ENCODE measurements at places on chromosomes 1 and 21.

- no peak for DNase-seq
These were observed 273.1 kb upstream of the SNX7 start for GRCh38 chr1:98388441-98388840.

GRCh38 chr21:32698971-32699693 lies 28.7 kb downstream of the SYNJ1 start:
- no peak for DNase-seq

- DNase-seq: no peak
These were observed 10.5 kb upstream of the LMO4 start for GRCh38 chr1:87318056-87318650.

DNA sequence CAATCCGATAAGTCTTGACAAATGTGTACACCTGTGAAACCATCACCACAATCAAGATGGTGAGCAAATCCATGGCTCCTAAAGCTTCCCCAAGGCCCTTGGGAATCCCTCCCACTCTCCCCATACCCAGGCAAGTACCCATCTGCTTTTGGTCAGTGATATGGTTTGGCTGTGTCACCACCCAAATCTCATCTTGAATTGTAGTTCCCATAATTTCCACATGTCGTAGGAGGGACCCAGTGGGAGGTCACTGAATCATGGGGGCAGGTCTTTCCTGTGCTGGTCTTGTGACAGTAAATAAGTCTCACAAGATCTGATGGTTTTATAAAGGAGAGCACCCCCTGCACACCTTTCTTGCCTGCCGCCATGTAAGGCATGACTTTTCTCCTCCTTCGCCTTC lies 14.6 kb upstream of the GUCA2B start:
- no peak for DNase-seq

DNA sequence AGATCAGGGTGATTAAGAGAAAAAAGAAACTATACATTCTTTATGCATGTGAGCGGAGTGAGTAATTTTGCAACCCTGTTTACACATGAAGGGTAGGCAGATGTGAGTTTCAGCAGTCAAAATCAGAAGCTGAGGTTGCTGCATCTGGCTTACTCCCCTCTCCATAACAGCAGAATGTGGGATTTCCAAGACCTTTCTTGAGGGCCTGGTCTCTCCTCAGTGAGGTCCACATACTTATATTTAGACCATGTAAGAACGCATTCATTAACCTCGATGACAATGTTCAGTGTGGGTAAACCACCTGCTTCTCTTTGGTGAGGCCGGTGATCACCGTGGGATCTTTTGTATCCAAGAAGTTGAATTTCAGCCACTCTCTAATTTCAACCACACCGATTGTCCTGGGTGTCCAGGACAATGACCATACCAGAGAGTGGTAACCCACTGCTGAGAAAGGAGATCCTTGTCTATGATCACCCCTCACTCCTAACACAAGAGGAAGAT lies 18.7 kb upstream of the RAP1A start:
- DNase-seq: no peak

DNA sequence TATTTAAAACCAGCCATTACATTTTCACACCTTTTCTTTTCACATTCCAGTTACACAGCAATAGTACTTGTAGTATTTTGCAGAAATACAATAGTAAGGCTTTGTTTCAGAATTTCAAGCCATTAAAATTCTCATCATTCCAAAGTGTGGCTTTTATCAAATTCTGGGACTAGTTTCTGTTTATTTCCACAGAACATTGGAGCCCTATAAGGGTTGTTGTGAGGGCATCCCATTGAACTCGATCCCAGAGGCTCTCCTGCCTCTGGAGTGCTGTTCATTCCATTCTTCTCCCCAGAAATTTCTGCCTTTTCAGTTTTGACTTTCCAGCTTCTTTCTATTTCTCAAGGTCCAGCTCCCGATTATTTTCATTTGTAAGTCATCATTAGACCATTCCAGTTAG lies 645.5 kb downstream of the ADGRL2 start:
- DNase-seq: no peak

DNA sequence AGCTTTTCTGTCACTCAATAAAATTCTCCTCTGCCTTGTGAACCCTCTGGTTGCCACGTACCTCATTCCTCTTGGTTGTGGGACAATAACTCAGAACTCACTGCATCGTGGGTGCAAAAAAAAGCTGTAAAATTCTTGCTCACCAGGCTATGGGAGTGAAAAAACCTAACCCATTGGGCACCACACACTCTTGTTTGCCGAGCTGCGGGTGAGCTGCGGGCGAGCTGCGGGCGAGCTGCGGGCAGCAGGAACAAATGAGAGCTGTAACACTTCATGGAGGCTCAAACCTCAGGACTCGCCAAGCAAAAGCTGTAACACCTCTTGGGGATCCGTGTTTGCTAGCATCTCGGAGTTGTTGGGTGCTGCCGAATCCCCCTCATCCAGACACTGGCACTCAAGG lies 641.3 kb upstream of the CHRM3 start:
- DNase-seq: no peak

DNA sequence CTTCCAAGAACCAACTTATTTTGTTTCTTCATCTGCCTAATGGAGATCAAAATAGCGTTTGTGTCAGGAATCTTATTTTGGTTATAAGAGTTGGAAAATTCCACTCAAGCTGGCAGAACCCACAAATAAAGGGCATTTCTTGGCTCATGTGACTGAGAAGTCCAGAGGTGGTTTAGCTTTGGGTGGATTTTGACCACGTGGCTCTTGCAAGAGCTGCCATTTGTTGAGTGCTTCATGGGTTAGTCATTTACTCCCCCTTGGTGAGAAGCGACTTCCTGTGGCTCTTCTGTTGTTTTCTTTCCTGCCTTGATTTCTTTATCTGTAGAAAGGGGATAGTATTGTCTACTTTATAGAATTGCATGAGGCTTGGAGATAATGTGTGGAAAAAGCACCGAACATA lies 9.5 kb upstream of the RNF186 start:
- no peak for DNase-seq

DNA sequence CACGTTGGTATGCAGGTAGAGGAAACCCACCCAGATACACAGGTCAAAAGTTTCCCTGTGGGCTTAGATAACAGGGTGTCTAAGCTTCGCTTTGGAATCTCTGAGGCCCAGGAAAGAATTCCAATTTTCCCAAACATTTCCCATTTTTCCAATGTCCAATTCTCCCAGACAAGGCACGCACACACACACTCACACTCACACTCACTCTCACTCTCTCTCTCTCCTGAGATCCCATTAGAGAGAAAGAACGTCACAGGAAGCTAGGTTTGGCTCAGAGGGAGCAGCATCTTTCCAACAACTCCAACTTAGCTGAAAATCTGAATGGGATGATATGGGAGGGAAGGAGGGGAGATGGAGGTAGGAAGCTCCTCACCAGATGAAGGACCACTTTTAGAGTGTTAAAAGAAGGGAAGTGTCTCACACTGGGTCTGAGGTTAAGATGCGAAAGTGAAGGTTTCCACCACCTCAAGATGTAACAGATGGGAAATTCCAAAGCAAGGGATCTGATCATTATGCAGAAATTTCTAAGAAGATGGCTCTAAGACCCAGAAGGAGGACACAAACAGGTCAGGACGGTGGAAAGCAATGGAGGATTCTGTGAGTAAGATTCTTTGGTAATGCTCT lies 63.5 kb downstream of the GNG12 start:
- no peak for DNase-seq

GRCh38 chr1:211735208-211736170 lies 60.1 kb upstream of the NEK2 start:
- DNase-seq: no peak

DNA sequence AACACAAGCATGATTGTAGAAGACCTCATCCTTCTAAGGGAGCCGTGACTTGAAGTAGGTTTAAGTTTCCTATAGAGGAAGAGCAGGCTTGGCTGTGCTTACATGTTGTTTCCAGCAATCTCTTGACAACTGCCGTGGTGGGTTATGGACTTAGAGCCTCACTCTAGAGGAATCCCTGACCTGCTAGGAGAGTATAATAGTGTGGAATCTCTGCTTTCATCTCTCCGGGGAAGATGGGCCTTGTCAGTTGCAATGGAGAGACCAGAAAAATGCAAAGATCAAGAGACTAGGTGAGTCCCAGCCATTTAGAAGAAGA lies 137.6 kb downstream of the MIS18A start:
- DNase-seq: no peak

DNA sequence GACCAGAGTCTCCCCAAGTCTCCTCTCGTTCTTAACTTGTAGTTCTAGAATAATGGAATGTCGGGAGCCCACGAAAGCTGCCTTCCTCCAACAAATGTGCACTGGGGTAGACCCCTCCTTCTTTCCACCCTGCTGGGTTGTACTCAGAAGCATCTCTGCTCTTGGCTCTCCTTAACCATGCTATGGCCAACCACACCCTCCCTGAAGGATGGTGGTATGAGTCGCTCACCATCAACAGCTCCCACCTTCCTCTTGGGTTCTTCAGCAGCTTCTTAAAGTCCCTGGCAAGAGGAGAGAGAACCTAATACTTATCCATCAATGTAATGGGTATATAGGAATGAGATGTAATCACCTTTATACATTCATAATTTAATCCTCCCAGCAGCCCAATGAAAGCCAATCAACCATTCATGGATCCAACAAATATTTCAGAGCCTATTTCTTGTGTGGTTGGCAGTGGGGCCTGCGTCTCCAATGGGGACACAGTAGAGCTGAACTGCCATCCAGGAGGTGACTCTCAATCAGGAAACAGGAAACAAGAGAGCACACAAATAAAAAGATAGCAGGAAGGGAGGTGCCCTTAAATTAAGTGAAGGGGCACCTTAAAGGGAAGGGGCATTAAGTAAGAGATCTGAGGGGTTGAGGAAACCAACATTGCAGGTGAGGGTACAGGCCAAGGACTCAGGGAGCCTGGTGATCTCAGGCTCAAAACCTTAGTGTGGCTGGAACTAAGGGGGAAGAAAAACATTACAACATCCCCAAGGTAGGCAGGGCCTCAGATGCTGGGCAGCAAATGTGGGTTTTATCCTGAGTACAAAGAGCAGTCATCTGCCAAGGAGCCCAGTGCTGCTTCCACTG lies 64.4 kb upstream of the ETS2 start:
- DNase-seq: no peak

DNA sequence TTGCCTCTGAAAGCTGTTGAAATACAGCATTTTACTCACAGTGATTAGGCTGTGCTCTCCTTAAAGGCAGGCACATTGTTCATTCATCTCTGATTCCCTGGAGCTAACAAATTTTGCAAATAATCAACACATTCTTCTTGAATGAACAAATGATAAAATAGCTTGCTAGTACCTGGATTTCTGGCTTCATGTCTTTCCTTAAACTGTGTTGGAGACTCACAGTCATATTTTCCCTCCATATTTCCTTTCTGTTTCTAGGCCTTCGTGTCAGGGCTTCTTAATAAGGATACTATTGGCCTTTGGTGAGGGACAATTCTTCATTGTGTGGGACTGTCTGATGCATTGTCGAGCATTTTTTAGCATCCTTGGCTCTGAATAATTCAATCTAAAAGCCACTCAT lies 9.7 kb downstream of the HSD11B1 start:
- DNase-seq: no peak

GRCh38 chr1:74775735-74776134 lies 42.8 kb downstream of the TYW3 start:
- DNase-seq: no peak

DNA sequence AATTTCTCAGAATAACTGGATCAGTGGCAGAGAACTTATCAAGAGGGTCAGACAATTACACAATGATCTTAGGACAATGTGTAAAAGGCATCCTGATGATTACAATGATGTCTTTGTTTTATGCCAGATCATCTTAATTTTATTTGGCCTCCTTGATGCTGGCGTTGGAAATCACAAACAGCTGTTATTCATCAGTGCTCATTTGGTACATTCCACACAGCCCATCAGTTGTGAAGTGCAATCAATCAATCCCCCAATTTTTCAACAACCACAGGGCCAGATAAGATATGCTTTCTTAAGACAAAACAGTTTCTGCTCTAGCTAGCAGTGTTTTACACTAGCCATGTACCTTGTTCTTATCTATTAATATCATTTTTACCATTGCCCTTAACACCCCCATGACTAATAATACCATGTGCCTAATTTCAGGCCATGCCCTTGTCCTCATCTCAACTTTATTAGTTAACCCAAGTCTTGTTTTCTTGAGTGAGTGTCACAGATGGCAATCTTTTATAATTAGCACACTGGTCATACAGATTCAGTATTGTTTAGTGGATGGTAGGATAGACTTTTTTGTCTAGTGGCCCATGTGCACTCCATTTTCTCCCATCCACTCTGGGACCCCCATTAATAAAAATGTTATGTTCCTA lies 40.8 kb upstream of the COL24A1 start:
- no peak for DNase-seq

- DNase-seq: no peak
These were observed 40.2 kb downstream of the RASAL2 start for GRCh38 chr1:178134061-178134460.

GRCh38 chr1:185450060-185450788 lies 133.2 kb upstream of the IVNS1ABP start:
- no peak for DNase-seq

DNA sequence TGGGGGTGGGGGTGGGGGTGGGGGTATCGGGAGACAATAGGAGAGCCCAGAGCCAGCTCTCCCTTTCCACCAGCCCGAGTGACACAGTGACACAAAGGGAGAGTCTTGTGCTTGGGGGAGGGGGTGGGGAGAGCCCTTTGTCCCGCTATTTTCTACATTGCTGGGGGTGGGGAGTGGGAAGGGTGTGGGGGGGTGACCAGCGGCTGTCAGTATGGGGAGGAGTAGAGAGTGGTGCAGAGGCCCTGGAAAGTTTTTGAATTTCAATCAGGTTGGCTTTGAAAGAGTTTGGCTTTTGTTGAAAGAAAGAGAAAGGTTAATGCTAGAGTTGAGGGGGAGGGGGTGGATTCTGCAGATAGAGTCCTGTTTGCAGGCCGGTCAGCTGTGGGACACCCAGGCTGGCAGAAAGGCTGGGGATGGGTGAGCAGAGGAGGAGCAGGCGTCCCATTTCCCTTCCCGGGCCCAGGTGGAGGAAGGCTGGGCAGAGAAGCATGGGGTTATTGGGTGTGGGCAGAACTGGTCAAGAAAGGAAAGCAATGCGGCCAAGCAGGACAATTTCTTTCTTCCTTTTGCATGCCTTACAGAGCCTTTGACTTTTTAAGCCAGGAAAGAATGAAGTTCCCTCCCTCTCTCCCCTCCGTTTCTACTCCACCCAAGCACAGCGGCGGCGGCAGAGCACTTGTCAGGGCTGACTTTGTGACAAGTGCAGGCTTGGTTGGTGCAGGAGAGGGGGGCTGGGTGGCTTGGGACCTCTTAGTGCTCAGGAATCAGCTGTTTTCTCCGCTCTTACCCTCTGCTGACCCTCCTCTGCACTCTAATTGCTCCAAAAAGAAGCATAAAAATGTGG lies 96.2 kb downstream of the RNF220 start:
- DNase-seq: no peak

DNA sequence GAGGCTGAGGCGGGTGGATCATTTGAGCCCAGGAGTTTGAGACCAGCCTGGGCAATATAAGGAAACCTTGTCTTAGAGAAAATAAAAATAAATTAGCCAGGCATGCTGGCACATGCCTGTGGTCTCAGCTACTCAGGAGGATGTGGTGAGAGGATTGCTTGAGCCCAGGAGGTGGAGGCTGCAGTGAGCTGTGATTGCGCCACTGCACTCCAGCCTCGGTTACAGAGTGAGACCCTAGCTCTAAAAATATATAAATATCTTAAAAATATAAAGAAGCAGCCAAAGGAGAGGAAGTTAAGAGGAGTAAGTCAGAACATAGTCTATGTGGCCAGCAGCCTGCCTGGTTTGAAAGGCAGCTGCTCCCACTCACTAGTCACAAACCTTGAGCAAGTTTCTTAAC lies 4.5 kb upstream of the IL10RB start:
- no peak for DNase-seq
